ENCODE measurements at places on chromosomes 11 and 22.

DNA sequence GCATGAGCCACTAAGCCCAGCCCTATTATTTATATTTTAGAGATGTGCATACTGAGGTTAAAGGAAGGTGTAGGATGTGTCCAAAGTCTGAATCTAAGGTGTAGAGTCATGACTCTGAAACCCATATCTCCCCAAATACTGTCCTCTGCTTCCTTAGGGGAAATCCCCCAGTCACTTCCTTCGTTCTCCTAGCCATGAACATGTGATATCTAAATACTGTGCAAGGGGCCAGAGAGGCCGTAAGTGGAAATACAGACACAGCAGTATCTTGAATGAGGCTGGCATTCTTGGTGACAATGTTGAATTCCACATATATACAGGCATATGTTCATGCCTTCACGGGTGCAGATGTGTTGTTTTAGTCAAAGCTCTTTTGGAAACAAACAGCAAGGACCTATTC is 21.3 kb upstream of the PATZ1 start:
- DNase-seq: no peak

DNA sequence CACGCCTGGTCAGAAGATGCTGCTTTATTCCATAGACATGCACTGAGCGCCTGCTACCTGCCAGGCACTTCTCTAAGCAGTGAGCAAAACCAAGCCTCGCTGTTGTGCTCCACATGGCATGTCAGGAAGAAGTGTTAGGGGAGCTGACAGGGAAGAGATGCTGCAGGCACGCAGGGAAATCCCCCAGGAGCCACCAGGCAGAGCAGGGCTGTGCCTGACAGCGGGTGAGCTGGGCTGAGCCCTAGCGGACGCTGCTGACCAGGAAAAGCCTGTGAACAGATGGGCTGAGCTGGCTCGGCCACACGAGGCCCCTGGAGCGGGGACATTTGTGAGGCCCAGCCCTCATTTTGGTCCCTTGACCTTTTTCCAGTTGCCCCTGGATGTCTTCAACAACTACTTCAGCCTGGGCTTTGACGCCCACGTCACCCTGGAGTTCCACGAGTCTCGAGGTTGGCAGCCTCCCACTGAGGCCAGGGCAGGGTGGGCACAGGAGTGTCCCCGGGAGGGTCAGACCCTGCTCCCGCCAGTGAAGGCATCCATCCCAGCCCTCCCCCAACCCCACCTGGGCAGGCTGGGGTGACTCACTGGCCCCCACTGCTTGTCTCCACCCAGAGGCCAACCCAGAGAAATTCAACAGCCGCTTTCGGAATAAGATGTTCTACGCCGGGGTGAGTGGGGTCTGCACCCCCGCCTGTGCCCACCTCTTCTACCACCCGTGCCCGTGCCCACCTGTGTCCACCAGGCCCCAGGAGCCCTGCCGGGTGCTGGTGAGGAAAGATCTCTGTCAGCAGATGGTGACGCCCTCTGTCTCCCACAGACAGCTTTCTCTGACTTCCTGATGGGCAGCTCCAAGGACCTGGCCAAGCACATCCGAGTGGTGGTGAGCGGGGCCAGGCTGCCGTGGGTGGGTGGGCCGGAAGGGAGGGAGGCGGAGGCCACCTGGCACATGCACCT is 7.4 kb upstream of the MDK start:
- DNase-seq: no peak

DNA sequence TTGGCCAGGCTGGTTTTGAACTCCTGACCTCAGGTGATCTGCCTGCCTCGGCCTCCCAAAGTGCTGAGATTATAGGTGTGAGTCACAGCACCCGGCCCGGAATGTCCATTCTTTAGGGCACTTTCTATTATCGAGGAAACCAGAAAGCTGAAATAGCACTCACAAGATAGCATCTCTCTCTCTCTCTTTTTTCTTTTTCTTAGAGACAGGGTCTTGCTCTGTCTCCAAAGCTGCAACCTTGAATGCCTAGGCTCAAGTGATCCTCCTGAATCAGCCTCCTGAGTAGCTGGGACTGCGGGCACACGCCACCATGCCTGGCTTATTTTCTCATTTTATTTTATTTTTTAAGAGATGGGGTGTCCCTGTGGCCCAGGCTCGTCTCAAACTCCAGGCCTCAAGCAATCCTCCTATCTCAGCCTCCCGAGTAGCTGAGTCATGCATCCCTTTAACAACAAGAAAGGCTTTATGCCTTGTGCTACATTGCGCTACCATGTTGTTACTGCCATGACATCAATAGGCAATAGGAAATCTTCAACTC is 7.2 kb upstream of the EED start:
- DNase-seq: no peak

DNA sequence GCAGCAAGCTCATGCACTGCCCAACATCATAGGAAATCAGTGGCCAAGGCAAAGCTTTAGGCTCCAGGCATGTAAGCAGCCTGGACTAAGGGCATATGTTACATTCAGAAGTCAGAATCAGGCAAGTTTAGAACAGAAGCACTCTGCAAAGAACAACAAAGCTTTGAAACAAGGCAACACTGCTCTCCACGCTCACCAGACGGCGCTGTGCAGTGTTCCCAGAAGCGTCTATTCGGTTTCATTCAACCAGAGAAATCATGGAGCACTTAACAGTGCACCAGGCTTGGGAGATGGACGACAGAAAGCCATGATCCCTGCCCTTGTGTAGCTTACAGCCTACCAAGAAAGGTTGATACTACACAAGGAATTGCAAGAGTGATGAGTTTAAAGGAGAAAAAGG is 555.8 kb downstream of the BUD13 start:
- no peak for DNase-seq

DNA sequence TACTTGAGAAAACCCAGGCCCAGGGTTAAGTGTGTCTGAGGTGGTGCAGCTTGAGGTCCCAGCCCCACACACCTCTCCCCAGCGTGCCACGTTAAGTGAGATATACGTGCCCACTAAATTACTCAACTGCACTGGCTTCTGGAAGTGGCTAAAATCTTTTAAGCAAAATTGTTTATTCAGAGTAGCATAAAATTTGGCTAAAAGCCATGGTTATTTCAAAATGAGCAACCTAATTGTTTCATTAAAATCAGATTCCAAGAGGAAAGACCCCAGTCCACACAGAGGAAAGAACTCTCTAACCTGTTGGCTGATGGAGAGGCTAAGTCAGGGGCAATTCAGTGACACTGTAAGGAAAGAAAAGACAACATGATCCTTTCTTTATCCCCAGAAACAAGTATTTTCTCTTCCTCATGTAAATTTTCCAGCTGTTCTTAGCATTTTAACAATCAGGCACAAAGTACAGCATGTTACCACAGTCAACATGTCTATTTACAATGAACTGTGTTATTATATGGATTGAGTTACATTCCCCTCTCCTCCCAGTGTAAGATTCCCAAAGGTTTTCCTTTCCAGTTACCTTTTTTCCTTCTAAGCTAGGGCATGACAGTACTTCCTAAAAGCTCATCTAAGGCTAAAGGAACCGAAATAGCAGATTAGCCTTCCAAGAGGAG is 26.6 kb downstream of the NUP50 start:
- no peak for DNase-seq

GRCh38 chr11:69642913-69643632 is 2.1 kb downstream of the CCND1 start:
- peak; percentile 78 for DNase-seq

GRCh38 chr11:32897103-32897502 is 4.5 kb downstream of the QSER1 start:
- no peak for DNase-seq

GRCh38 chr22:20026996-20027601 is 6.2 kb downstream of the TANGO2 start:
- DNase-seq: no peak

GRCh38 chr22:37312549-37313183 is 30.4 kb downstream of the CYTH4 start:
- DNase-seq: no peak

- DNase-seq: no peak
These were observed 1.1 kb upstream of the TTLL1 start for GRCh38 chr22:43090130-43090789.

DNA sequence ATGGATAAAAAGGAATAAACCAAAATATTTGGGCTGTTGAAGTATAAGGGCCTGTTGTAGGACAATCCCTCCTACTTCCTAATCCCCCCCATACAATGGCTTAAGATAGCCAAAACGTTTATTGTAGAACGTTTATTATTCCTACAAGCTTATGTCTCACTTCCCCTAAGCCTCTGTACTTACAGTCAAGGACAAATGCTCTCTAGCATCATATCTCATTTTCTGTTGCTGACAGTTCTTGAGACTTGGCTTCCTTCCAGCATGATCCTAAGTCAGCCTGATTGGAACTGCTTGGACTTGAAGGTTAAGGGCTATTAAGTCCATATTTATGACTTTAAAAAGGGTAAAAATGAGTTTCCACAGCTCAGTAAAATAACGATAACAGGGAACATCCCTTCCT is 8.8 kb downstream of the MISFA start:
- no peak for DNase-seq

DNA sequence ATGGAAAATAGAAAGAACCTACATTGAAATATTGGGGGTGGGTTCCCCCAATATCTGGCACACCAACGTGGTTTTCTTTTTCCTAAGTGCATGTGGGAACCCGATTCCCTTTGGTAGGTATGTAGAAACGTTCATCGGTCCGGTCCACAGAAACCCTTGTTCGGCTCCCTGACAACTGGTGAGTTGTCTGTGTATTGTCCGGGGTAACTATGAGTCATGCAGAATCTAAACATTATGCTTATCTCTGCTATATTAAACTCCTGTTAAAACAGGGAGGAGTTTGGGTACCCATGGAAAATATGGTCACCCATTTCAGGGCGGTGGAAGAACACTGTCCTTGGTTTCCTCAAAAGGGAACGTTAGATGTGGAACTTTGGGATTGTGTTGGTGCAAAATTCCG is 25.1 kb upstream of the ALDH3B2 start:
- no peak for DNase-seq

GRCh38 chr22:19855504-19856409 is 1.1 kb upstream of the GNB1L start:
- peak; percentile 50 for DNase-seq

GRCh38 chr22:17121233-17122195 is at the start of gene TMEM121B:
TSS of gene TMEM121B (minus strand) at chr22:17121360. CDS start at chr22:17121127, 233 bp downstream.
- no peak for DNase-seq

GRCh38 chr11:106468086-106468485 is 390.6 kb downstream of the AASDHPPT start:
- no peak for DNase-seq

DNA sequence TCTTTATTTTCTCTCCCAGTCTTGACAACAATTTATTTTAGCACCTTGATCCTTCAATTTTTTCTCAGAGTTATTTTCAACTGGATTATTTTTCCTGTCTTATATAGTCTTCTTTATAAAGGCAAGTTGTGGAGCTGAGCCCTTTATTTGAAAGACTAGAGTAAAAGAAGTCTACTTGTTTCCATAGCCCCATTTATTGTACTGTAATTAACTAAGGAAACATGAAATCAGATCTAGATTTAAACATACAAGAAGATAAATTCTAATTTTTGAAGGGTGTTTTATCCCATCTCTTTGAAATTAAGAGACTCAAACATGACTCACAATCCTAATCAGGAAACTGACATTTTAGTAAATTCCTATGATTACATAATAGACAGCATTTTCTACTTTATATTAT is 2421.8 kb downstream of the LRRC4C start:
- no peak for DNase-seq

GRCh38 chr22:43823911-43824665 is 12.0 kb upstream of the EFCAB6 start:
- no peak for DNase-seq

DNA sequence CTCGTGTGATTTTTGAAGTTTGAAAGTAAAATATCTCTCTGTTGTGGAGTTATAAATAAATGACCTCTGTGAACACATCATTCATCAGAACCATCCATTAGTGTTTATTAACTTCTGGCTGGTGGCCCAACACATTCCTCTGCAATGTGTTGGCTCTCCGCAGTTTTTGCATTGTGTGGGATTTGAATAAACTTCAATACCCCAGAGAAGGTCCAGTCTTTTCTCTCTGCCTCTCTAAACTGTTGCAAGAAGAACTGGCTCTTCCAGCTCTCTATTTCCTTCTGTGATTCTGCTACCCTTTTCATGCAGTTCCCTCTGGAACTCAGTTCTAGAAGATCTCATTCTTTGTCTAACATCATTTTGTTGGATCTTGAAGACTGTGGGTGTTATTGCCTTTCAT is 125.0 kb upstream of the ARHGAP42 start:
- DNase-seq: no peak

DNA sequence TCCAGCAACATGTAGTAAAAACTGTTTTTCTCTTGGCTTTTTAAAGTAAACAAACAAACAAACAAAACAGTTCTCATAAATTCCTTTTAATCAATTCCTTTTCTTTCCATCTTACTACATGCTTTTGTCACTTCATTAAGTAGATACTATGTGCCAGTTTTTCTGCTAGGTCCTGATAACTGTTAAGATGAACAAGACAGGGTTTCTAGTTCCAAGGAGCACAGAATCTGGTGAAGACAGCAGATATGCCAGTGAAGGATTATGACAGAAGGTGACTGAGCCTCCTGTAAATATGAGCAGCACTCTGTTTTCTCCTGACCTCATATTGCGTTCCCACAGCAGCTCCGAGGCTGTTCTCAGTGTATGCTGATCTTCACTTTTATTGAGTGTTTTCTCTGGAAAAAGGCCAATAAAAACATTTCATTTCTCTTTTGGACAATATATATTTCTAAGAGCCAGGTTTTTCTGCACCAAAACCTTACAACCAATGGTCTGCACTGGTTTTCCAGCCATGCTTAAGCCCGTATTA is 45.8 kb downstream of the HEPHL1 start:
- no peak for DNase-seq

DNA sequence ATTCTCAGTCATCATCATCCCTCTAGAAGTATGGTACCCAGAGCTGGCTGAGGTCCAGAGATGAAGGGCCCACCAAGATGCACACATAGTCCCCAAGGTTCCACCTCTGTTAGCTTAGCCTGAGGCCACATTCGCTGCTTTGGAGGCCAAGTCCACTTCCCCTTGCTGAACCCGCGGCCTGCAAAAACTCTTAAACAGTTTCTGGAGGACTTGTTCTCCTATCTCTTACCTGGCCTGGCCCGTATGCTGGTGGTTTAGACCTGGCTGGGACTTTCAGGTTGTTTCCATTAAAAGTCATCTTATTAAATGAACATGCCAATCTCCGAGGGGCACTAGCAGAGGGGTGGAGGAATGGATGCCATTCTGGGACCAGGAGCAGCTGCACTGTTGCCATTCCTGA is 64.6 kb downstream of the KCNC1 start:
- no peak for DNase-seq

DNA sequence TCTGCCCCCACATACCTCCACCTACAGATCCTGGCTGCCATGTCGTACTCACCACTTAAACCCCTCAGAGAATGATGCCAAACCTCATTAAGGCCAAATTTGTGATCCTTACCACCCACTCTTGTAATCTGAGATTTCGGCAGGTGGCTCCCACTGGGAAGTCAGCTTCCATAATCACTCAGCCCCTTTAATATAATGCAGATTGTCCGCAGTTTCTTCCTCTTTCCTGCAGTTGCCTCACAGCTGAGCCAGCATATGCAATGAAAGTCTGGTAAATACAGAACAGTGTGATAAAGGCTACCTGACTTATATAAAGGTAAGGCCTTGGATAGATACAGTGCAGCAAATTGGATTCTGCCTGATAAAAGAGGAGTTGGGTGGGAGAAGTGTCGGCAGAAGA is 515.2 kb upstream of the TENM4 start:
- no peak for DNase-seq

- peak; percentile 58 for DNase-seq
These were observed 13.6 kb downstream of the BCL9L start for GRCh38 chr11:118911880-118912741.

Measured in stimulated activated CD4-positive, alpha-beta T cell treated with anti-CD3 and anti-CD28 coated beads, TNF-alpha, amount 100 ng/mL, for 1 hour (primary cell).